Lower leg skin (tissue), 4 donors: ENCODE measurements at places on chromosomes 3 and 15. TPM values are rescaled to one million over a fixed set of nuclear protein-coding genes. Genes with fewer than 3 reads are reported as not detected.

The ANKRD34C gene
- total RNA-seq, result not detected

The MBD4 gene
- 14.5 TPM for total RNA-seq

The ST8SIA2 gene
- not detected for total RNA-seq

The TAMM41 gene
- 7.5 TPM for total RNA-seq

The SERINC4 gene
- not detected for total RNA-seq

The LRRC31 gene
- total RNA-seq, result not detected

The RARB gene
- not detected for total RNA-seq

The C3orf62 gene
- total RNA-seq, result 8.6 TPM

The ADAMTS9 gene
- 9.5 TPM for total RNA-seq

The PLA2G4D gene
- total RNA-seq, result 51.6 TPM

The PLIN1 gene
- 18.7 TPM for total RNA-seq

The AGBL1 gene
- total RNA-seq, result 0.13 TPM

The HRG gene
- total RNA-seq, result 0.10 TPM

The LRRIQ4 gene
- total RNA-seq, result not detected

The STRC gene
- 0.69 TPM for total RNA-seq

The CLSTN2 gene
- total RNA-seq, result 5.7 TPM

The OR5K4 gene
- total RNA-seq, result not detected

The CD96 gene
- 0.88 TPM for total RNA-seq

The CAMK2N2 gene
- not detected for total RNA-seq

The LSMEM2 gene
- 0.62 TPM for total RNA-seq

The PPP4R2 gene
- 34.9 TPM for total RNA-seq

The EBLN2 gene
- 1.3 TPM for total RNA-seq

The UCN2 gene
- total RNA-seq, result 4.8 TPM

The VEPH1 gene
- 2.1 TPM for total RNA-seq
